ENCODE measurements at places on chromosomes 12 and 14. TPM values are rescaled to one million over a fixed set of nuclear protein-coding genes. Genes with fewer than 3 reads are reported as not detected.

GRCh38 chr12:93793007-93793406 is 115.8 kb downstream of the CRADD start:
- no peaks in the 10 kb centered on the region for H3K27me3 ChIP-seq
- peaks cover 29% of the 10 kb centered on the region for H3K4me1 ChIP-seq
- no peak for DNase-seq
- no peak overlapping the region for H3K4me3 ChIP-seq

The CAPZA3 gene
- total RNA-seq, result not detected

- no peak overlapping the region for H3K4me3 ChIP-seq
- H3K27me3 ChIP-seq, result no peaks in the 10 kb centered on the region
- H3K4me1 ChIP-seq, result no peaks in the 10 kb centered on the region
- H3K36me3 ChIP-seq, result no peaks in the 10 kb centered on the region
- no peak for DNase-seq
- no peak overlapping the region for H3K27ac ChIP-seq
Observed at GRCh38 chr12:72214163-72214562, 58.0 kb upstream of the TRHDE start.

DNA sequence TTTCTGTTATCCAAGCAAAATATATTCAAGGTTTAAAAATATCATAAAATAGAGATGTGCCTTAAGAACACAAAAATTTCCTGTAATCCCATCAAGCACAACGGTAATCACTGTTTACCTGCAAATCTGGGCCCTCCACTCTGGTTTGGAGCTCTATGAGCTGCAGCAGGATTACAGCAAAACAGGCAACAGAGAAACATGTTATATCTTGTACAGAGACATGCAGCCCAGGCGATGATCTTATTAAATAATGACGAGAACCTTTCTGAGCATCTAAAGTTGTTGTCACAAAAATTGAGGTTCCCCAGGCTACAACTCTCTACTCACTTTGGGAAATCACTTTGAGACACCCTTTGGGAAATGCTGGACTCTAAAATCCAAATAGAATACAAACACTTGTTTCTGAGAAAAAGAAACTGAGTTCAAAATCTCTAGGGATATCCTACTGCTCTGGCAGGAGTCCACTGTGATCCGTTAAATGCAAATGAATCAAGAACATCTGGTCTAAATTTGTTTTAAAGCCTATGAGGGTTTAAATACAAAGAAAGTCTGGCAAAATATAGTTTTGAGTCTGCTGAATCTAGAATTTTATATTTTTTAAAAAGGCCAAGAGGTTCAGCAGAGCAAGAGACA is 36.3 kb downstream of the STON2 start:
- peaks cover 9% of the 10 kb centered on the region for H3K27me3 ChIP-seq
- H3K36me3 ChIP-seq, result no peaks in the 10 kb centered on the region
- no peak for DNase-seq
- H3K4me3 ChIP-seq, result no peak overlapping the region
- H3K4me1 ChIP-seq, result no peaks in the 10 kb centered on the region
- no peak overlapping the region for H3K27ac ChIP-seq

The KSR2 gene
- total RNA-seq, result 0.04 TPM

DNA sequence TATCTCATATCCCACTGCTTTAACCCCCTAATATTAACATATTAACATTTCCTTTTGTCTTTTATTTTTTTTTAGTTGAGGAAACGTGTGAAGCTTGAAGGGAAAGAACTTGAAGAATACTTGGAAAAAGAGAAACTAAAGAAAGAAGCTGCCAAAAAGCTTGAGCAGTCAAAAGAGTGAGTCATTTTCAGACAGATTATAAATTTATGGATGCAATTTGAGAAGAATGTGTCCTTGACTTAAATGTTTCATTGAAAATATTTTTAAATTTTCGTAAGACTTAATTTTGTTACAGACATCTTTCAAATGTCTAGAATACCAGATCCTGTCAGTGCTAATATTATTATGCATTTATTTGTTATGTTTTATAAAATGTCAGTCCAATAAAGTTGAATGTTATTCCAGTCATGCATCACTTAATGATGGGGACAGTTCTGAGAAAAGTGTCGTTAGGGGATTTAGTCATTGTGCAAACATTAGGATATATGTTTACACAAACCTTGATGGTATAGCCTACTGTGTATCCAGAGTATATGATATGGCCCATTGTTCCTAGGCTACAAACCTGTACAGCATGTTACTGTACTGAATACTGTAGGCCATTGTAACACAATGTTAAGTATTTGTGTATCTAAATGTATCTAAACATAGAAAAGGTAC is 32.6 kb downstream of the CPSF2 start:
- peaks cover 8% of the 10 kb centered on the region for H3K4me1 ChIP-seq
- DNase-seq, result no peak
- H3K4me3 ChIP-seq, result no peak overlapping the region
- H3K36me3 ChIP-seq, result peaks cover 45% of the 10 kb centered on the region

DNA sequence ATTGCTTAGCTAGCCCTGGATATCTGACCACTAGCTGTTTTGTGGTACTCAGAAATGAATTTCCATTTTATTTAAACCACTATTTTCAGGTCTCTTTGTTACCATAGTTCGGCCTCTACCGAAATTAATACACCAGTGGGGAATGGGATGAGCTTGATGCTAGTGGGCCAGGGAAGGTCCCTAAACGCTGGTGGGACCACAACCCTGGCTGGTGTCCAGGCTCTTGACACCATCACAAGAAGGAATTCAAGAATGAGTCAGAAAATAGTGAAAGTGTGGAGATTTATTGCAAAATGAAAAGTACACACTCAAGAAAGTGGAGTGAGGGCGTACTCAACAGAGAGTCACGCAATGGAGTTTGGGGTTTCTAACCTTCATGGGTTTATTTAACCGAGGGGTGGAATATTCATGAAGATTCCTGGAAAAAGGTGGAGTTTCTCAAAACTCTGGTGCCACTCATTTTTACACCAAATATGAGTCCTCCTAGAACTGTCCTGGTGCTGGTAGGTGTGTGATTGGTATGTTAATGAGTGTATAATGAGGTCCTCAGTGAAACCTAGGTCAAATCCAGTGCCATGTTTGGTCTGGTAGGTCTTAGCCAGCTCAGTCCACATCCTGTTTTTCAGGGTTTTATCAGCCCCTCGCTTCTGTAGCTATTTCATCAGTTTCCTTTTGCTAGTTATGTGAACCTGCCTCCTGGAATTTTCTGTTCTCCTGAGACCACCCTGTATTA is 38.9 kb upstream of the LRP6 start:
- peaks cover 11% of the 10 kb centered on the region for H3K27me3 ChIP-seq
- H3K36me3 ChIP-seq, result no peaks in the 10 kb centered on the region
- no peaks in the 10 kb centered on the region for H3K4me1 ChIP-seq
- H3K27ac ChIP-seq, result no peak overlapping the region
- no peak for DNase-seq

GRCh38 chr14:55180434-55180833 is 11.0 kb downstream of the DLGAP5 start:
- H3K36me3 ChIP-seq, result peaks cover 63% of the 10 kb centered on the region
- H3K27me3 ChIP-seq, result no peaks in the 10 kb centered on the region
- no peak overlapping the region for H3K27ac ChIP-seq

GRCh38 chr12:26936559-26937442 is 980 bp downstream of the INTS13 start:
- peaks cover 44% of the 10 kb centered on the region for H3K36me3 ChIP-seq
- peak overlapping the region; percentile 96 for H3K27ac ChIP-seq
- peak; percentile 16 for DNase-seq
- no peaks in the 10 kb centered on the region for H3K27me3 ChIP-seq
- H3K4me1 ChIP-seq, result peaks cover 55% of the 10 kb centered on the region

The ZNF705A gene
- not detected for total RNA-seq

DNA sequence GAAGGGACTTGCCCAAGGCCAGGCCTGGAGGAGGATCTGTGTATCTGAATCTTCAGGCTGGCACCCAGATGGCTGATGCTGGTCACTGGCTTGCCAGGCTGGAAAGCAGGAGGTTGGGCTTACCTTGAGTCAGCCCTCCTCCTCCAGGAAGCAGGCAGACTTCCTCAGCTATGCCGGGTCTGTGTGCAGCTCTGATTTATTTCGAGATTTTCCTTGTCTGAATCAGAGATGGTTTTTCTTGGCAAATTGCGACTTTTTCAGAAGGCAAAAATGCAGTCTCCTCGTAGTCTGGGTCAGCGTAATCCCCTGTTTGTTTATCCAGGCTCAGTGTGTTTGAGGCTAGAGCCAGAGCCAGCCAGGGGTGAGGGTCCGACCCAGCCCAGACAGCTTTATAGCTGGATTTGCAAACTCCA is 48.9 kb downstream of the SMOC1 start:
- H3K4me1 ChIP-seq, result no peaks in the 10 kb centered on the region
- DNase-seq, result no peak
- H3K36me3 ChIP-seq, result no peaks in the 10 kb centered on the region
- no peak overlapping the region for H3K27ac ChIP-seq
- peaks cover 14% of the 10 kb centered on the region for H3K27me3 ChIP-seq

The CCNT1 gene
- 51.6 TPM for total RNA-seq

GRCh38 chr12:25694072-25694471 is 141.0 kb upstream of the LMNTD1 start:
- H3K36me3 ChIP-seq, result no peaks in the 10 kb centered on the region
- H3K4me3 ChIP-seq, result no peak overlapping the region
- no peak for DNase-seq
- H3K4me1 ChIP-seq, result no peaks in the 10 kb centered on the region
- H3K27me3 ChIP-seq, result no peaks in the 10 kb centered on the region

DNA sequence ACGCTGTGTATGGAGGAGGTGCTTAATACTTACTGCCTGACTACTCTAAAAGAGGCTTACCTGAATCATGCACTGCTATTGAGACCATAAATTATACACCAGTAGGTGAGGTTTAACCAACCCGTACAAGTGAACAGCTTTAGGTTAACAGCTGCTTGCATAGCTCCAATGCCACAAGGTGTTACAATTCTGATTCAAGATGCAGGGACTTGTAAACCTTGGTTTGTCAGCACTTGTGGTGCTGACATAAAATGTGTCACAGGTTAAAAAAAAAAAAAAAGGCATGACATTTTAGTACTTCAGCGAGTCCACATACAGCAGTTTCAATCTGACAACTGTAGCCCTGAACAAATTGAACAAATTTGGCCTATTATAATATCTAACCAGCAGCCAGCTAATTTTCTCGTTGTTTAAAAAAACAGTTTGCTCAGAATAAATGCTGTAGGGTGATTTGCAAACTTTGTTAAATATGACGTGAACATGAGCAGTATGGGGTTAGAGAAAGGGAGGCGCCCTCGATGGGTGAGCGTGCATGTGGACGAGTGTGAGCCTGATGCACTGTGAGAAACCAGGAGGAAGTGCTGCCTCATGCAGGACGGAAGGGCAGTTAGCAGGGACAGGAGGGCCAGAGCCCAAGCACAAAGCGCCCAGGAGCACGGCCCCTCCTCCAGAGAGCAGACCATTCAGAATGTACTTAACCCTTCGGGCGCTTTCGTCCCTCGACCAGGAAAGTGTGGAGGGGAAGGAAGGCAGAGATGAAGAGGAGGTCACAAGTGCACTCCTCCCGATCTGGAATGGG is 44.7 kb downstream of the TCHP start:
- peaks cover 43% of the 10 kb centered on the region for H3K36me3 ChIP-seq
- H3K27ac ChIP-seq, result no peak overlapping the region
- H3K4me1 ChIP-seq, result peaks cover 24% of the 10 kb centered on the region
- H3K4me3 ChIP-seq, result no peak overlapping the region
- no peak for DNase-seq

The ADAMTS20 gene
- total RNA-seq, result not detected

The FOXN4 gene
- not detected for total RNA-seq

- H3K4me3 ChIP-seq, result no peak overlapping the region
- H3K27ac ChIP-seq, result no peak overlapping the region
- no peaks in the 10 kb centered on the region for H3K4me1 ChIP-seq
- H3K27me3 ChIP-seq, result no peaks in the 10 kb centered on the region
- no peak for DNase-seq
Observed at GRCh38 chr12:29610473-29611170, 113.1 kb upstream of the OVCH1 start.

DNA sequence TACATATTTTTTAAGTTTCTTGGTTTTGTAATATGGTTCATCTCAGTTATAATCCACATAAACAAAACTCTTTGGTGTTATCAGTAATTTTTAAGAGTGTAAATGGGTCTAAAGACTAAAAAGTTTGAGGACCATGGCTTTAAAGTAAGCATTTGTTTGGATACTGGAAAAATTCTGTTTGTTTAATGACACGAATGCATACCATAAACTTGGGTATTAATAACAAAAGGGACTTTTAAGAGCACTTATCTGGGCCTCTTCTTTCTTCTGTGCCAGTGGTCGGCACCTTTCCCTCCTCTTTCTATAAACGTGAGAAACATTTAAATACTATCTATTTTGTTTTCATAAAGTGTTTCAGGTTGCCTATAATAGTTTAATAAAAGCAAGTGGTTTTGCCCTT is 47.4 kb downstream of the SAMD4A start:
- H3K27me3 ChIP-seq, result no peaks in the 10 kb centered on the region
- DNase-seq, result no peak
- no peak overlapping the region for H3K27ac ChIP-seq
- H3K4me1 ChIP-seq, result peaks cover 3% of the 10 kb centered on the region
- no peaks in the 10 kb centered on the region for H3K36me3 ChIP-seq

DNA sequence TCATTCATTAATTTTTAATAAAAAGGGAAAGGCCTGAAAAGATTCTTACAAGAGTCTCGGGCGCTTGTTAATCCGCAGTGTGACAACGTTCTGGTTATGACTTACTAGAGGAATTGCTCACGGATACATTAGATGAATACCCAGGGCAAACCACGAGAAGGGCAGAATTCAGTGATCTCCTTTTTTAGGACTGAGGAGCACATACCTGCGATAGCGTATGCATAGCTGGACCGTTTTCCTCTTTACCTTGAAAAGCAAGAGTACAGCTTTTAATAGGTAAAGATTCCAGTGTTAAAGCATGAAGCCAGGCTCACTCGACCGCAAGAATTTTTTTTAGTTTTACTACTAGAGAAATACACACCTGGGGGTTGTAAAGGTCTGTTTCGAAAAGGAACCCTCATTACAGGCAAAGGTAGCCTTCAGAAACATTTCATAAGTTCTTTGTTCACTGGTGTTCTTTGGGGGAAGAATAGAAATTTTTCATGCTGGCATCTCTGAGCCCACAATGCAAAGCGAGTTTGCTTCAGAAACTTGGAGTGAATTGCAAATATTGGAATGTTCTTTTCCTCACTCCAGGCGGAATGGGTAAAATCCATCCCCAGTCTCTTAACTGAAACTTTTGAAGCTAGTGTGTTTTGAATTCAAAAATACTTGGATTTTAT is 953 bp downstream of the MAPK1IP1L start:
- H3K27ac ChIP-seq, result peak overlapping the region; percentile 91
- H3K4me3 ChIP-seq, result peak overlapping the region; percentile 86

- H3K36me3 ChIP-seq, result no peaks in the 10 kb centered on the region
- H3K4me1 ChIP-seq, result peaks cover 6% of the 10 kb centered on the region
- DNase-seq, result no peak
- H3K4me3 ChIP-seq, result no peak overlapping the region
Observed at GRCh38 chr14:97187916-97188315, 390.7 kb downstream of the VRK1 start.

The NKX2-1 gene
- total RNA-seq, result not detected

The ENDOU gene
- not detected for total RNA-seq

- H3K27me3 ChIP-seq, result no peaks in the 10 kb centered on the region
- no peak for DNase-seq
- H3K4me1 ChIP-seq, result no peaks in the 10 kb centered on the region
- no peaks in the 10 kb centered on the region for H3K36me3 ChIP-seq
- no peak overlapping the region for H3K27ac ChIP-seq
Observed at GRCh38 chr12:67760586-67761275, 112.2 kb downstream of the DYRK2 start.

- H3K27me3 ChIP-seq, result no peaks in the 10 kb centered on the region
- peak overlapping the region; percentile 91 for H3K27ac ChIP-seq
- peaks cover 26% of the 10 kb centered on the region for H3K4me1 ChIP-seq
- H3K36me3 ChIP-seq, result peaks cover 33% of the 10 kb centered on the region
Observed at GRCh38 chr12:118137148-118137678, 1.3 kb downstream of the PEBP1 start.

The SERPINA9 gene
- not detected for total RNA-seq

Measured in activated CD4-positive, alpha-beta T cell treated with anti-CD3 and anti-CD28 coated beads, Interleukin-2, amount 10 ng/mL, durations not matched to agents 7 days and 5 days (primary cell).